ENCODE measurements at places on chromosomes 5 and 9.

GRCh38 chr5:133015466-133015865 lies 10.9 kb downstream of the ZCCHC10 start:
- no peak for DNase-seq

DNA sequence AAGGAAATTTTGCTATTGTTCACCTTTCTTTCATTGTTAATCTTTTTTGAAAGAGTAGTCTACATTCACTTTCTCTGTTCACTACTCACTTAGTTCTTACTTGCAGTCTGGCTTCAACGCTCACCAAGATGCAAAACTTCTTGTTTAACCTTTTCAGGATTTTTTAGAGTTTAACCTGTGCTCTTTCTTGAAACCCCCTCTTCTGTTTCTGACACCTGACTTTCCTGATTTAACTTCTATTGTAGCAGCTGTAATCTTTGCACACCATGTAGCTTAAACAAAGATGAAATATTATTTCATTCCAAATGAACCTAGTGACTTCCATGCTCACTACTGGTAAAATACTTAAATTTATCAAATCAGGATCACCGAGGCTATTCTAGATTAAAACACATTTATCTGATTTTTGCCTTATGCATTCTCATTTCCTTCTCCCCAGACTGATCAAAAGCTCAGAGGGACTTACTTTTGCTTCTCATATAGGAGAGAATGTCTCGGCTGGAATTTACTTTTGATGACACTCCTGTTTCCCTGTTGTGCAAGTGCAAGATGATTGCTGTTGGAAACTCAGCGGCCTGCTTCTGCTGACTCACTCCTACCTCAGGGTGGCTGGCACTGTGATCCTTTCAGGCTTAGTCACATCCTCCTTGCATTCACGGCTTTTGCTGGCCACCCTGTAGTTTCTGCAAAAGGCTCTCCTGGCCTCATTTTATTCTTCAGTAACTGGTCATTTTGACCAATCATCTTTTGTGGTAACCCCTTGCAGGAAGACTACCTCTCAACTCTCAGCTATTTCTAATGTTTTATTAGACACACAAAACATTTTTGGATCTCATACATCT lies 109.3 kb upstream of the IFNE start:
- peak; percentile 89 for DNase-seq

DNA sequence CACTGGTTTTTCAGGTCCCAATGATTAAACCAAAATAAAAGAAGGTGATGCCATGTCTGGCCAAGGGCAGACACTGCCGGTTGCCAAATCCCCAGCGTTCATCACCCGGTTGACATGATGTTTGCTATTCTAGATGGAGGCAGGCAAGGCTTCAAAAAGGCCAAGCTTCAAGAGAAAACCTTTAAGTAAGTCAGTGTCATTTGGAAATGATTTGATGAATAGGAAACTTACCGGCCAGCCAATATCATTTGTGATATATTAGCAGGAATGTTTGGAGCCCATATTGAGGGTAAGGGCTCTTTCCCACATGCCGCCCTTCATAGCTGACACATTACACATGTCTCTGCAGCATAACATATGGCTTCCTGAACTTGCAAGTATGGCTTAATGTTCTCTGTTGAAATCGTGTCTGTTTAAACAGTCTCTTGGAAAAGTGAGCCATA lies 89.5 kb upstream of the TTC23L start:
- DNase-seq = no peak

GRCh38 chr9:27719711-27720110 lies 146.4 kb upstream of the C9orf72 start:
- DNase-seq = no peak

DNA sequence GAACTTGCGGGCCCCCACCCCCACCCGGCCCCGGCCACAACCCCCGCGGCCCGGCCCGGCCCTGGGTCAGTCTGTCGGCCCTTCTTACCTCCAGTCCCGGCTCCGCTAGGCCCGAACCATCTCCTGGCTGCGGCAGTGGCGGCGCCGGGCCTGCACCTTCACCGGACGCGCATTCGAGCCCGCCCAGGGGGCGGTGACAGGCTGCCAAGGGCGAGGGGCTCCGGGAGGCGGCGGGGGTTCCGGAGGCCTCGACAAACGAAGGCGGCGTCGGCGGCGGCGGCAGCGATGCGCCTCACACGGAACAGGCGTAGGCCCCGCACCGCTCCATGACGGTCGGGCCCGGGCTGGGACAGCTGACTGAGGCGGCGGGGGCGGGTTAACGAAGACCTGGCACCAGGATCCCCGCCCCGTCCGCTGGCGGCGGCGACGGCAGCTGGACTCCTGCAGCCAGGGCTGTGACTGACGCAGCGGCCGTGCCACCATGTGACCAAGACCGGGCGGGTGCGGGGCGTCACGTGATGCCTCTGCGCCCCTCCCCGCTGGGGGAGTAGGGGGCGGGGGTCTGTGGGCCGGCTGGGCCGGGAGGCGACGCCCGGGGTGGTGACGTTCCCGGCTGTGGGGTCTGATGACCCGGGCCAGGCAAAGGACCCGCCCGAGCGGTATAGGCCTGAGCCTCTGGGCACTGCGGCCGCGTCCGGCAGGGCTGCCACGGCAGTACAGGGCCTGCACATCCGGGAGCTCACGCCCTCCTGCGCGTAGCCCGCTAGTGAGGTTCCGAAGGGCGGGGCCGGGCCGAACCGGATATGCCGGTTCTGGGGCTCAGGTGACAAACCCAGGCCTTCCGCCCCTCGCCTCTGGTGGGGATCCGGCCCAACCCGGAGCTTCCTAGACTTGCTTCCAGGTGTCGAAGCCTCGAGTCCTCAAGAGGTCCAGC lies at the start of gene AFF4:
AFF4 (minus strand) TSS at position 464 of the 934 bp plus-strand sequence. CDS start 26,445 bp downstream, outside the sequence.
- DNase-seq = peak; percentile 89

- DNase-seq = no peak
Observed at GRCh38 chr5:148145916-148146315, 22.4 kb upstream of the SPINK14 start.

GRCh38 chr9:19420877-19421276 lies 12.1 kb downstream of the ACER2 start:
- DNase-seq = no peak

- DNase-seq = no peak
Observed at GRCh38 chr5:143166661-143167420, 236.6 kb downstream of the NR3C1 start.

DNA sequence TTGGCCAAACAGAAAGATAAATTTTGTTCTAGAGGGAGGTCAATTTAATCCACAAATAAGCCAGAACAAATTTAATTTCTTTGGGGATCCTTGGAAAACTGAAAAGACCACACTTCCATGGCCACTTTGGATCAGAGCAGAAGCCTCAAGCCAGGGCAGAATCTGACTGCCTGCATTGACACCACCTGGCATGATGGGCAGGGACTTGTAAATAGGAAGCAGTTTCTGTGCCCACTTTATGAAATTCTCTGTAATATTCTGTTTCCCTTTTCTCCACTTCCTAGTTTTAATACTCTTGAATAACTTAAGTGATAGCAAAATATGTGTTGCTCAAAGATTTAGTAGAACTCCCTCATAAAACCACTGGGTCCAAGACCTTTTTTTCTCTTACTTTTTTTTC lies 6.7 kb upstream of the TMEM252 start:
- no peak for DNase-seq

GRCh38 chr9:20526500-20527319 lies 95.6 kb downstream of the MLLT3 start:
- DNase-seq = no peak

GRCh38 chr9:101323129-101323528 lies 61.7 kb downstream of the BAAT start:
- no peak for DNase-seq

GRCh38 chr9:37947977-37948376 lies 44.0 kb upstream of the SLC25A51 start:
- no peak for DNase-seq

DNA sequence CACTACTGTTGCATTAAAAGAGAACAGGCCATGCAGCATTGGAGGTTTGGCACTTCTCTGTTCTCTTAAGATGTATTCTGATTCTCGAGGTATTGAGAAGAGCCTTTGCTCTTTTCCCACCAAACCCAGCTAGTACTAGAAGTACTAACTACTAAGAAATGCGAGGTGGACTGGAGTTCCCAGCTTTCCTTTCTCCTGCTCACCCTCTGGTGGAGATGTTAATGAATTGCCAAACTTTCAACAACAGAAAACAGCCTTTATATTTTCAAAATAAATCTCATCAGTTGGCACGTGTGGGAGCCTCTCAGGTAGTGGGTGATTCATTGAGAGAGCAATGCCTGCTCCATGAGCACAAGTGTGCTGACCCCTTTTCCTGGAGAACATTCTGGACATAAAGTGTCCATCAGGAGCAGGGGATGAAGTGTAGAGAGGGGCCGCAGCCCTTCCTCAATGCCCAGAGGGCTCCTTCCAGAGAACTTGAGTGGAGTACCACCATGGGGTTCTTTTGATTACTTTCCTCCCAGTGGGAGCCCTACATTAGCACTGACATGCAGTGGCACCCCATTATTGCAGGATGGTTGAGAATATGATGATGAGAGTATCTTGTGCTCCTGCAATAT lies 45.7 kb downstream of the TMEM174 start:
- peak; percentile 44 for DNase-seq

- DNase-seq = no peak
Observed at GRCh38 chr9:15357050-15357653, 50.1 kb upstream of the TTC39B start.

DNA sequence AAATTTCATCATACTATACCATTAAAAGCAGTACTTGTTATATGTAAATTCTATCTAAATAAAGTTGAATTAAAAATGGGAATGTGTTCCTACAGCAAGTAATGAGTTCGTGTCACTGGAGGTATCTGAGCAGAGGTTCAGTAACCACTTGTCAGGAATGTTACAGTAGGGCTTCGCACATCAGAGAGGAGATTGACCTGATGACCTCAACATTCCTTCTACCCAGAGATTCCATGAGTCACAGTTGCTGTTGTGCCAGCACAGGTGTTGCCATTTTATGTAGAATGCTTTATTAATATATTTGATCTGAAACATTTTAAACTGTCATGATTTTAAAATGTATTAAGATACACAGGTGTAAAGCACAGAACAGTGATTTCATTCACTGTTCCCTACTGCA lies 60.3 kb downstream of the STX17 start:
- DNase-seq = no peak

- no peak for DNase-seq
Observed at GRCh38 chr9:132048201-132048600, 31.5 kb downstream of the MED27 start.

- DNase-seq = no peak
Observed at GRCh38 chr5:17221843-17222636, 4.6 kb downstream of the BASP1 start.

DNA sequence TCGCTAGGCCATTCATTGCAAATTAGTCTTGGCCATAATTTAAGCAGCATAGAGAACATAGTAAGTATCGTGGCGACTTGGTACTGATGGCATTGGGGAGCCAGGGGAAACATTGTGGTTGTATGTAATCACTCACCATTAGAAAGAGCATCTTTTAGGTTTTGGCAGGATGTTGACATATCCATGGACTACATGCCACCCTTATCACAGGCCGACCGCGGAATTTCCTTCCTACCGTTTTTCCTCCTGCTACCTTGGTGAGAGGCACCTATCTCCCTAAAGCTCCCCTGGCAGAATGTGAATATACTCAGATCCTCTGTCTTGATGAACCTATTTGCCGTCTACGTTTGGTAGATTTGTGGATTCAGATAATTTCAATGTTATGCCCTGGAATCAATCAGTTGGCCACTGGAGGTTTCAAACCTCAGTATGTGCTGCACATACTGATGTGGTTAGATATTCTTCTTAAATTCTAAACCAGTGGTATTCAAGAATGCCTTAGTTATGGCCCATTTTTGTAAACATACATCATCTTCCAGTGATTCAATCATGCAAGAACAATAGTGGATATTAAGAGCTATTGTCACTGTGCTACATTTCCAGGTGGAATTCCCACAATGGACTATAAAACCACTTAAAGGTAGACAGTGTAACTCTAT lies 271.0 kb upstream of the HAPLN1 start:
- DNase-seq = no peak

DNA sequence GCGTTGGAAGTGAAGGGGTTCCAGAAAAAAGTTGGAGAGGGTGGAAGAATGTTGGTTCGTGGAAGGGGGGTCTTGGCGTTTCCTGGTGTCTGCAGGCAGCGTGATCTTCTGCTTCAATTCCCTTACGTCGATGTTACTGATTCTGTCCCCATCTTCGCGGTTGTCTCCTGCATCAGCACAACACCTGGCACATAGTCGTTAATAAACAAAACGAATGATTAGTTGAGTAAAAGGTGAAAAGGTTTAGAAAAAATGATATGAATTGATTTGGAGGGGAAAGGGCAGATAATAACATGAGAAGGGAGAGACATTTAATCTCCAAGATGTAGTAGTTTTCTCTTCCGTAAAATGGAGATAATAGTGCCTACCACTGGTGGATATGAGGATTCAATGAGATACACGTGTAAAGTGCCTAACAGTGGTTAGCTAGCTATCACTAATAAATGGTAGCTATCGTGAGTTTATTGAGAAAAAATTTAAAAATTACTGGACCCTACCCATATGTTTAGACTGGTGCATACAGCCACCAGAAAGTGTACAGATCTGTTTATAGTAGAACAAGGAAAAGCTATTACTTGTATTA lies 556 bp downstream of the MTREX start:
- DNase-seq = no peak

DNA sequence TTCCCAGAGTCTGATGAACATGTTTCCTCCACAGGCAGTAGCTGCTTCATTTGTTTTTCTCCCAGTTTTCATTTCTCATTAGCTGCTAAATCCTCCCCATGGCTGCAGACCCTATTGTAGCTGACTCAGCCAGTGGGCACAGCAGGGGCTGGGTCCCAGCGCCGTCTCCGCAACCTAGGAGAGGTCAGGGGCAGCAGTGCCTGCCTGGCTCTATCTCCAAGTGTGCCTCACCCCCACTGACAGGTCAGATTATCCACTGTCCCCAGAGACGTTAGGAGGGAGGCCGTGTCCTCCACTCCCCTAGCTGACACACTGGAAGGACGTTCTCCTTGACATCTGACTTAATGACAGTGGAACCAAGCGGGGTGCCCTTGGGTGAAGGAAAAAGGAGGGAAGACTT lies 31.1 kb downstream of the KCNIP1 start:
- DNase-seq = no peak

- no peak for DNase-seq
Observed at GRCh38 chr9:97853844-97854695, 1.0 kb downstream of the FOXE1 start.

- no peak for DNase-seq
Observed at GRCh38 chr5:44002381-44002901, 386.8 kb downstream of the FGF10 start.

Data from amniotic stem cell (primary cell).